ENCODE measurements at places on chromosomes 2 and 18.

GRCh38 chr18:43012951-43013350, 102.5 kb downstream of the RIT2 start:
- DNase-seq = no peak

DNA sequence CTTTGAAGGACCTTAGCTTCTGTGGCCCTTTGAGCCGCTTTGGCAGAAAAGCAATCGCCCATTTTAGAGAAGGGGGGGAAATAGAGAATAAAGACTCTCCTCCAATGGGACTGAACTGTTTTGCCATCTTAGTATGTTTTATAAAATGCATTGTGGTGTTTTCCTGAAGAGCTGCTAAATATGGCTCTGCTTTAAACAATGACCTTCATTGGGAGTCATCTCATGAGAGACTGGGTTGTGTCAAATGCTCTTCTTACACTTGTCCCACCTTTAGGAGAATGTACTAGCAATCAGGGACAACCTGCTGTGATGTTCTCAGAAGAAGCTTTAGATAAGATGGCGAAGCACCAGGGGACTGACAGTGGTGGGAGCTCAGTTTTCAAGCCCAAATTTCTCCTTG, 418.9 kb upstream of the POU3F3 start:
- DNase-seq = no peak

GRCh38 chr2:59575191-59575590, 978.3 kb downstream of the BCL11A start:
- no peak for DNase-seq

DNA sequence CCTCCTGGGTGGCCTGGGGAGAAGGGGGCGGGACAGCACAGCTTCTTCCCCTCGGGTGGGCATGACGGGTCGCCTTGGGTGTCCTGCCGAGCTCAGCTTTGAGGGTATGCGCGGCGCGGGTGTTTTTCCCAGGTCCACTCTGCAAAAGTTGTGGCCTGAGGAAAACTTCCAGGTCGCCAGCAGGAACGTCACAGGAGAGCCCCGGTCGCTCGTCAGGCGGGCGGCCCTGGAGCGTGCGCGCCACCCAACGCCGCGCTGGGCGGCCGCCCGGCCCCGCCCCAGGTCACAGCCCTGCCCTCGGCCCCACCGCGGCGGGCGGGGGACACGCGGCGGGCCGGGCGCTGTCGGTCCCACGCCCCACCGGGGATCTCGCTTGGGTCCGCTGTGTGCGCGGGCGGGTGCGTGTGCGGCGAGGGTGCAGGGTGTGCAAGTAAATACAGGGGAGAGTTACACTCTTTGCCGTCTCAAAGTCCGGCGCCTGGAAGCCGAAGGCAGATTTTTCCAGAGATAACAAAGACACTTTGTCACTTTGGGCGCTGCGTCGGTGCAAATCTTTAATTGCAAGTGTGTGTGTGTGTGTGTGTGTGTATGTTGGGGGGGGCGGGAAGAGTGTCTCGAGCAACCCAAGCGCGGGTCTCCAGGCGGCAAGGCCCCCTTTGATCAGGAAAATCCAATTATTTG, 616 bp upstream of the SP5 start:
- DNase-seq = peak; percentile 67

DNA sequence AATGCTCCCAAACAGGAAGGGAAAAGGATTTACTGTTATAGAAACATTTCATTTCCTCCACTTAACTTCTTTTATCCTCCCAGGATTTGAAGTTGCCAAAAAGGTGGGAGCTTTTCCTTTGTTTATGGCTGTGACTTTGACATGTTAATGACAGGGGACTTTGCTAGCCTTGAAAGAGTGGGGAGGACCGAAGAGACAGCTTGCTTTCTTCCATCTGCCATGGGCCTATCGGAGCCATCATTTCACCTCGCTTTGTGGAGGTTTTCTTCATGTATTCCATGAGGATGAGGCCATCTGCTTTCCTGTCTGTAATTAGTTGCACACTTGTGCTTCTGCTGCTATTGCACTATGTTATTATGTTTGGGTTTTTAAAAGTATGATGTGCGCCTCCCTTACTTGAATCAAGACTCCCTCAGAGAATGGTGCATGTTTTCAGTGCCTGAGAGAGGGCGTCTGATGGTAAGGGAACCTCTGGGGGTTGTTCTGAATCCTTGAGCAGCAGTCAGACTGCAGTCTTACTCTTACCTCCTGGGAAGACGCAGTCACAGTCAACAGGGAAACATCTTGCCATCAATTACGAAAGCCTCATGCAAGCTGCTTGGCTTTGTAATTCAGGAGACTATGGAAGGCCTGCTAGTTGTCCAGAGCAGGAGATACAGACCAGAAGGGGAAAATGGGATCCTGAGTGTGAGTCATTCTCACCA, 173.3 kb upstream of the MGAT5 start:
- DNase-seq = no peak

GRCh38 chr2:98126061-98126460, 39.1 kb downstream of the VWA3B start:
- DNase-seq = no peak

DNA sequence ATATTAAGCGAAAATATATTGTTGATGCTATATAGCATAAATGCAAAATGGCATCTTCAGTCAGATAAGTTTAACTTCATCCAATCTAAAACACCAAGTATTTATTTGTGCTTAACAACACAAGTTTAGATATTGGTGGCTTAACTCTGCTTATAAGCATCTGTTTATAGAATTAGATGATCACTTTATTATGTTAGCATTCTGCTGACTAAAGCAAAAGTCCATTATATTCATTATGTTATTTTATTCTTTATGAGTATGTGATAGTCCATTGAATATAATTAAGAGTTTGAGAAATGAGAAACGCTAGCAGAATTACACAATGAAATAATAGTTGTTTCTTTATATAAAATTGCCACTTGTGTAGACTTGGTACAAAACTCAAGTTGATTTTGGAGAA, 401.2 kb upstream of the CDH7 start:
- no peak for DNase-seq

DNA sequence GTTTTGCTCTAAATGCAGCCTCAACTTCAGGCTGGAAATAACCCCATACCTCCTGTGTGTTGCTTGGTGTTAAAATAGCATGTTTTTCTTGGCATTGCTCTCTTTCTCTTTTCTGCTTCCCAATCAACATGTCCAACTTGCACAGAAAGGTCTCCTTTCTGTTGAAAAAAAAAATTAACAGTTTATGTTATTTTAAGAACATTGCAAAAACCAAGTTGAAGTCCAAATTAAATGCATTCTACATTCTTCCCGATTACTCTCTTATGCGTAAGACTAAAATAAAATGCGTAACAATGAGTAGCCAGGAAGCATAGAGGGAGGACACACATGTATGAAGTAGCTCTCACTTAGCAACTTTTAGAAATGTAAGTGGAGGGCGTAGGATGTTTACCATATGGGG, 1406.1 kb upstream of the NXPH2 start:
- no peak for DNase-seq

- DNase-seq = no peak
Measured at GRCh38 chr18:57243624-57244179, 96.8 kb downstream of the BOD1L2 start.

DNA sequence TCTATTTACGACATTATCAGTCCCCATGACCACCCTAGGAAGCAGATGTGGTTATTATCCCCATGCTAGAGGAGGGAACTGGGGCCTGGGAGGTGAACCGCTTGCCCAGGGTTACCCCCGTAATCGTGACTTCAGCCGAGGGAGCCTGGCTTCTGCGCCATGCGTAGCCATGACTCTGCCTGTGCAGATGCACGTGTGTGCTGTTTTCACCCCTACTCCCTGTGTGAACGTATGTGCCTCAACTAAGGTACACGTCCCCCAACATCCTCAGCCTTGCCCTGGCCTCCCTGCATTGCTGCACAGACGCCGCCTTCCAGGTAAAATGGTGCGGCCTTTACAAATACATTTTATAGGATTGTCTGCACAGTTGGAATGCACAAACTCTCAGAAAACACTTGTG, 40.2 kb downstream of the LPIN1 start:
- DNase-seq = no peak

GRCh38 chr2:23491591-23492336, 106.8 kb downstream of the KLHL29 start:
- DNase-seq = no peak

Measured in upper lobe of left lung (tissue), 6 donors.